Uterine smooth muscle cell (primary cell): ENCODE measurements at places on chromosomes 3 and 15. TPM values are rescaled to one million over a fixed set of nuclear protein-coding genes. Genes with fewer than 3 reads are reported as not detected.

Gene FETUB
- not detected in 2 replicates for total RNA-seq

Gene C3orf49
- total RNA-seq = not detected in 2 replicates

Gene GPR149
- total RNA-seq = not detected in 2 replicates

Gene HTR3E
- total RNA-seq = not detected in 2 replicates

Gene ADAMTS17
- total RNA-seq = 0.11 and 0.25 TPM in 2 replicates

Gene TEX55
- total RNA-seq = not detected in 2 replicates

Gene GNAT1
- total RNA-seq = not detected in 2 replicates

Gene SHF
- 1.1 and 2.5 TPM in 2 replicates for total RNA-seq

Gene SCG3
- total RNA-seq = not detected in 2 replicates

Gene NOX5
- 0.22 and 0.25 TPM in 2 replicates for total RNA-seq

Gene ASB14
- under 0.01 TPM in 1 of 2 replicates, not detected in the other for total RNA-seq

Gene TERC
- total RNA-seq = 597 and 759 TPM in 2 replicates

Gene CLDN18
- 0.12 TPM in 1 of 2 replicates, not detected in the other for total RNA-seq

Gene UROC1
- total RNA-seq = not detected in 2 replicates

Gene NRROS
- 2.2 and 3.0 TPM in 2 replicates for total RNA-seq

Gene NECTIN3
- 53.0 and 63.2 TPM in 2 replicates for total RNA-seq

Gene PCNP
- total RNA-seq = 116 and 119 TPM in 2 replicates

Gene HESX1
- total RNA-seq = 1.4 TPM in 1 of 2 replicates, not detected in the other

Gene LYZL4
- total RNA-seq = not detected in 2 replicates

Gene IP6K2
- total RNA-seq = 38.3 and 40.7 TPM in 2 replicates

Gene RBP2
- total RNA-seq = not detected in 2 replicates

Gene CCR9
- total RNA-seq = not detected in 2 replicates

Gene SLC30A4
- total RNA-seq = 7.1 and 11.9 TPM in 2 replicates

Gene EFCC1
- not detected in 2 replicates for total RNA-seq

Gene COL8A1
- 17.8 and 62.4 TPM in 2 replicates for total RNA-seq

Gene MOBP
- under 0.01 TPM in 2 replicates for total RNA-seq

Gene VWA5B2
- total RNA-seq = not detected in 2 replicates

Gene C3orf70
- 0.75 and 1.4 TPM in 2 replicates for total RNA-seq

Gene LMAN1L
- 0.11 TPM in 1 of 2 replicates, not detected in the other for total RNA-seq

Gene AP3B2
- total RNA-seq = 0.22 and 0.75 TPM in 2 replicates

Gene NAALADL2
- 11.9 and 13.7 TPM in 2 replicates for total RNA-seq

Gene QARS1
- 331 and 342 TPM in 2 replicates for total RNA-seq

Gene DPPA2
- not detected in 2 replicates for total RNA-seq

Gene ACTC1
- not detected in 2 replicates for total RNA-seq

Gene TYRO3
- 11.0 and 14.4 TPM in 2 replicates for total RNA-seq

Gene PGBD4
- 2.0 and 2.6 TPM in 2 replicates for total RNA-seq

Gene SMCO1
- not detected in 2 replicates for total RNA-seq

Gene IMPG2
- total RNA-seq = 0.25 and 0.44 TPM in 2 replicates
